ENCODE measurements at places on chromosomes 7 and 10.

GRCh38 chr7:129544700-129545099, 42.4 kb downstream of the SMKR1 start:
- no peak for DNase-seq

GRCh38 chr10:11381023-11381422, 230.4 kb downstream of the USP6NL start:
- no peak for DNase-seq

DNA sequence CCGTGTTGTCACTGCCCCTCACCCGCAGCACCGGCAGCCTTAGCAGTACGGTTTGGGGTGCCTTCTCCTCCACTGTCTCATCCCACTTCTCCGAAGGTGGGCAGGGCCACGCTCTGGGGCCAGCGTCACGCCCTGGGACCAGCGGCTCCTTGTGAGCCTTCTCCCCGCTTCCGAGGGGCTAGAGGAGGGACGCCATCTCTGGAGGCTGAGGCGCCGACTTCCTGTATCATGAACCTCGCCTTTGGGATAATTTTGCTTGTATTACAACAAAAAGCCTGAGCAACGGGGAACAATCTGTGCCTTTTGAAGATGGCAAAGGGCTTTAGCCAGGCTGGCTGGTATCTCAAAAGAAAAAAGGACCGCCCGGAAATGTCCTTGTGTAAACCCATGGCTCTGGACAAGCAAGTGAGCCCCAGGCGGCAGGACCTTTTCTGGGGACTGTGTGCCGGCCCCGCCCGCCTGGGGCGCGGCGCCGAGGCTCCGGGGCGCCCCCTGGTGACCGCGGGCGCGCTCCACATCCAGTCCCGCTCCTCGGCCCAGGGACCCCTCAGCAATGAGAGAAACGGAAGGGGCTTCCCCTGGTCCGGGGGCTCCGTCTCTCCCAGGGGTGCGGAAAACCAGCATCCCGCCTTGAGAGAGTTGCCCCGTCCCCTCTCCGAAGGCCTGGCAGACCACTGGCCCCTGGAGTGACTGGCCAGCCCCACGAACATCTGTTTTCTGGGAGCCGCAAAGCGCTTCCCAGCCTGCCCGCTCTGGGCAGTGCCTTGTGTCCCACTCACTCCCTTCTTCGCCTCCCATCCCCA, 3.8 kb downstream of the DEPP1 start:
- peak; percentile 80 for DNase-seq

GRCh38 chr7:157006205-157006747, 4.2 kb downstream of the MNX1 start:
- DNase-seq = no peak

GRCh38 chr10:122298598-122299301, 27.7 kb downstream of the BTBD16 start:
- DNase-seq = peak; percentile 84
